ENCODE measurements at places on chromosomes 1 and 21. TPM values are rescaled to one million over a fixed set of nuclear protein-coding genes. Genes with fewer than 3 reads are reported as not detected.
A peak's percentile ranks its signal among the peaks of the same experiment; 100 is the strongest.

DNA sequence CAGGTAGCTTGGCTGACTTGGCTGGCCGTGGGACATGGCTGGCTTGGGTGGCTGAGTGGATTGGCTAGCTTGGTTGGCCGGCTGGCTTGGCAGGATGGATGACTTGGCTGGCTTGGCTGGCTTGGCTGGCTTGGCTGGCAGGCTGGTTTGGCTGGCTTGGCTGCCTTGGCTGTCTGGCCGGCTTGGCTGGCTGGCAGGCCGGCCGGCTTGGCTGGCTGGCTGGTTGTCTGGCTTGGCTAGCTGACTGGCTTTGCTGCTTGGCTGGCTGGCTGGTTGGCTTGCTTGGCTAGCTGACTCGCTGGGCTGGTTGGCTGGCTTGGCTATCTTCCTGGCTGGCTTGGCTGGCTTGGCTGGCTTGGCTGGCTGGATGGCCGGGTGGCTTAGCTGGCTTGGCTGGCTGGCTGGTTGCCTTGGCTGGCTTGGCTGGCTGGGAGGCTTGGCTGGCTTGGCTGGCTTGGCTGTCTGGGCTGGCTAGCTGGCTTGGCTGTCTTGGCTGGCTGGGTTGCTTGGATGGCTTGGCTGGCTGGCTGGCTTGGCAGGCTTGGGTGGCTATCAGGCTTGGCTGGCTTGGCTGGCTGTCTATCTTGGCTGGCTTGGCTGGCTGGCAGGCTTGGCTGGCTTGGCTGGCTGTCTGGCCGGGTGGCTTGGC is 129.7 kb upstream of the FAM72C start:
- DNase-seq, result peak; percentile 74

GRCh38 chr1:1354271-1355247 is 3.8 kb downstream of the MXRA8 start:
- no peak for DNase-seq

DNA sequence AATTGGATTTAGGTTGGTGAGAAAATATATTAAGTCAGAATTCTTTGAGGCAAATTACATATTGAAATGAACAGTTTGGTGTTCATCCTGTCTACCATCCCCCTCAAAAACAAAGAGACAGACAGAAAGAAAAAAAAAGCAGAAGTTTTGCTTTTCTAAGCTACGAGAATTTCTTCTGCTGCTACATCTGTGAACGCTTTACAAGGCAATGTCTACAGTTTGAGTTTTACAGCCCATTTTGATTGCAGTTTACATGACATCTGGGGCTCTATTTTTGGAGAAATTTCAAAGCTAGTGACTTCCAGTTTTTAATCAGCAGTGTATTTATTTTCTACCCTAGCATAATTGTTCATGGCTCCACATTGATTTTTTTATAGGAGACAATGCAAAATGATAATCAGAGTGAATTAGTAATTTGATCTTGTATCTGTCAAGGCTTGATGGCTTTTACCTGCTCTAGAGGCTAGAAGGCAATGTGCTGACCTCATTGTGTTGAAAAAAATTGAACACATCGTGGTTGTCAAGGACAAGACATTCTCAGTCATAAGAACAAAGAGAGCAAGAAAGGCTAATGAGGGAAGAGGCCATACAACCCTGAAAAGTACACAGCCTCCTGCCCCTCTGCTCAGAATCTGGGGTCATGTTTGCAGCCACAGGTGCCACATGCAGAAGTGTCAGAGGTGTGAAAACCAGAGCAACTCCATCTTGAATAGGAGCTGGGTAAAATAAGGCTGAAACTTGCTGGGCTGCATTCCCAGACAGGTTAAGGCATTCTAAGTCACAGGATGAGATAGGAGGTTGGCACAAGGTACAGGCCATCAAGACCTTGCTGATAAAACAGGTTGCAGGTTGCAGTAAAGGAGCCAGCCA is 201.0 kb upstream of the CAMK1G start:
- DNase-seq, result no peak

- no peak for DNase-seq
Observed at GRCh38 chr1:4908486-4908885, 254.1 kb downstream of the AJAP1 start.

DNA sequence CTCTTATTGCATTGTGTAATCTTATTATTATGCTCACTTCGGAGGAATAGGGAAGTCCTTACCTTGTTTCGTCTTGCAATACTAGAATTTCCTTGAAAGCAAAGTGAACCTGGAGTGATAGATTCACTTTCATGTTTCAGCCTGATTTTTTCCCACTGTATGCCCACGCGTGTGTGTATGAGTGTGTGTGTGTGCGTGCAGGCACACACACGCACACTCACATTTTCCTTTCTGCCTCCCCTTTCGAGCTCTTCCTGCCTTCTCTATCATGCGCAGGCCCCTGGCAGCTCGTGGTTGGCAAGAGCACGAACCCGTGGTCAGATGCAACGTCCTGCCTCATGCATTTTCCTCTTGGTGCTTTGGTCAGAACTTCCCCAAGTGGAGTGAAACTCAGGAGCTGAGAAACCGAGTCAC is at the start of gene GCSAML:
GCSAML (plus strand) TSS at position 366 of the 414 bp plus-strand sequence. CDS start 58 bp downstream, outside the sequence.
- DNase-seq, result no peak

- peak; percentile 52 for DNase-seq
Observed at GRCh38 chr21:45972353-45972715, 9.2 kb upstream of the COL6A1 start.

DNA sequence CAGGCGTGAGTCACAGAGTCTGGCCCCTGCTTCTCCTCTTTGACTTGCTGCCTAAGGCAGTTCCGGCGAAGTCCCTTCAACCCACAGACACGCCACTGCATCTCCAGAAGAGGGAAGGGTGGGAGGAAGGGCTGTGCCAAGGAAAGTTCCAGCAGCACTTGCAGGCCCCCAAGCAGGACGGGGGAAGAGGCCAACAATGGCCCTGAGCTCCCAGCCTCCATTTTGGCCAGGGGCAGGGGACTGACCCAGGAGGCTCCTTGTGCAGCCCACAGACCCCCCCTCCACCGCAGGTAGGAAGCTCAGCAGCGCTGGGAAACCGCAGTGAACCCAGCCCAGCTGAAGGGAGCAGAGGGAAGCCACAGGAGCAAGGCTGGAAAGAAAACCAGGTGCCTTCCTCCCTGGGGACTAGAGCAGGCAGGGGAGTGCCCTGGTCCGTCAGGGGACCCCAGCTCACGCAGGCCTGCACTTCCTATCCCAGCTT is 35.4 kb downstream of the ACOT7 start:
- no peak for DNase-seq

DNA sequence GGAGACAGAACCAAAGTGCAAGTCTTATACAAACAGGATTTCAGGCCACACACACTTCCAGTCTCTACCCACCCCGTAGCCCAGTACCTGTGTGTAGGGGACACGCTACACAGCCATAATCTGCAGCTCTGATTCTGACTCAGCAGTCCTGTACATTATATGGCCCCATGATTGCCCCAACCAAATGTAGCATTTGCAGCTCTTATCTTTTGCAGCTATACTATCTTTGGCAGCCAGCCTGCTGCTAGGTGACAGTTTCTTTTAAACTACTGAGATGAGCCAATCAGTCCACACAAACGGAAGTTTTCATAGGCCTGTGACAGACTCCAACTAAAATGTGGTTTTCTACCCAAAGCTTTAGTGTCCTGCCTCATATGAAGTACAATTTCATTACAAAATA is 259.6 kb upstream of the ST6GALNAC5 start:
- DNase-seq, result no peak

The CHI3L2 gene
- 4.6 TPM for total RNA-seq

DNA sequence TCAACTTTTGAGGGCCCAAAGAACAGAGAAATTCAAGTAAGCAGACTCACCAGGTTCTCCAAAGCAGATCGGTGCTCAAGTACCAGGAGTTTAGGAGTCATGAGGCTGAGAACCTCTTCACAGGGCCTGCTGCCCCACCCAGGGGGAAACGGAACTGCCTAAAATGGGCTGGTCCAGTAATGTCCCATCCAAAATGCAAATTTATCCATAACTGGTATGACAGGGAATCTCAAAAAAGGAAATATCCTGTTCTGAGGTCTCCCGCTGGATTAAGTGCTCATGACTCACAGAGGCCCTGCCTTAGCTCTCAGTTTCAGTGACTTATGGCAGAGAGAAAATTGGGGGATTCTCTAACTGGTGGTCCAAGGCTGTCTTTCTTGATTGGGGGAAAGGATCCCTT is 9.3 kb downstream of the SPRR2G start:
- no peak for DNase-seq

GRCh38 chr1:7389201-7389905 is 381.7 kb upstream of the VAMP3 start:
- DNase-seq, result peak; percentile 29

GRCh38 chr1:92975551-92976232 is 14.4 kb upstream of the DIPK1A start:
- no peak for DNase-seq

The SLC44A3 gene
- total RNA-seq, result 72.1 TPM

- no peak for DNase-seq
Observed at GRCh38 chr1:165852871-165853270, 25.5 kb downstream of the UCK2 start.

DNA sequence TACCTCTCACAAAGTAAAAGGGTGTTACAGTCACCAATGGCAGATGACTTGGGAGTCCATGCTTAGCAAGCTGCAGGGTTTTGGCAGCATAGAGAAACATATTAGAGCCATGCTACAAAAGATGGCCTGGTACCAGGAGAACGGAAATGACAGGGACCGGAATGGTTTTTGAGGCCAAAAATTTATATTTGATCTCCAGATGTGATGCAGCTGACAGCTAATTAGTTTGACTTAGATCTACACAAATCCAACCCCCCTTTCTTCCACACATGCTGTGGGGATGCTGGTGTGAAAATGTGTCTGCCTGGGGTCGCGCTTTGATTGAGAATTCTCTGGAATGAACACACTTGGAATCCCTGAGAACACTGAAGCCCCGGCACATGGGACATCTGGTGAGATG is 26.5 kb downstream of the SYF2 start:
- no peak for DNase-seq

The LY9 gene
- 3.2 TPM for total RNA-seq

The AMY2A gene
- total RNA-seq, result not detected

DNA sequence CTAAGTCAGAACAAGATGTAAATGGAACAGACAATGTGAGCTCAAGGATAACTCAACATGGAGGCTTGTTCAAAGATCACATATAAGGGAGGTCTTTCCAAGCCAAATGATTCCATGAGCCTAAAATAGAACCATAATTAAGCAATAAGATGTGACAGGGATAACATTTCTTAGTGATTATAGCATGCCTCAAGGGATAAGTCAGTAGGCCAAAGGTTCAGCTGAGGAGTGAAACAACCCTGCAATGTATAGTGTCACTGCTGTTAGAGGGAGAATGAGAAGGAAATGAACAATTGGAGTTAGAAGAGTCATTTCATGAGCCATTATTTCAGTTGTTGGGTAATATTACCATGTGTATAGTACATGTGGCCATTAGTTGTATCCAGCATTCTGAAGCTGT is 25.0 kb downstream of the GORAB start:
- no peak for DNase-seq

- DNase-seq, result no peak
Observed at GRCh38 chr1:233065685-233066084, 115.3 kb downstream of the NTPCR start.

DNA sequence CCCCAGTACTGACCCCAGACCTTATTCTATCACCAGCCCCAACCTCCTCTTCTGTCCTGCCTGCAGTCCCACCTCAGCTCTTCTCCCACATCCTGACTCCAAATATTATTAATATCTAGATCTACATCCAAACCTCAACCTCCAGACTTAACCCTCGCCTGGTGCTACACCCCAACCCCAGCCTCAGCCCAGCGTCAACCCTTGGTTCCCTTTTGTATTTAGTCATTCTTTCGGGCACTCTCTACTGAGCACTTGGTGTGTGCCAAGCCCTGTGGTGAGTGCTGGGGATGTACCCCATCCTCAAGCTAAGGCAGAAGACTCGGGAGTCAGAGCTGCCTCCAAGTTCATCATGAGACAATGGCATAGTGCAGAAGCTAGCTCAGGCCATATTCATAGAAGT is 1.1 kb downstream of the SHISAL2A start:
- no peak for DNase-seq

The TENT5C gene
- 9.8 TPM for total RNA-seq

The NT5C1A gene
- total RNA-seq, result not detected

DNA sequence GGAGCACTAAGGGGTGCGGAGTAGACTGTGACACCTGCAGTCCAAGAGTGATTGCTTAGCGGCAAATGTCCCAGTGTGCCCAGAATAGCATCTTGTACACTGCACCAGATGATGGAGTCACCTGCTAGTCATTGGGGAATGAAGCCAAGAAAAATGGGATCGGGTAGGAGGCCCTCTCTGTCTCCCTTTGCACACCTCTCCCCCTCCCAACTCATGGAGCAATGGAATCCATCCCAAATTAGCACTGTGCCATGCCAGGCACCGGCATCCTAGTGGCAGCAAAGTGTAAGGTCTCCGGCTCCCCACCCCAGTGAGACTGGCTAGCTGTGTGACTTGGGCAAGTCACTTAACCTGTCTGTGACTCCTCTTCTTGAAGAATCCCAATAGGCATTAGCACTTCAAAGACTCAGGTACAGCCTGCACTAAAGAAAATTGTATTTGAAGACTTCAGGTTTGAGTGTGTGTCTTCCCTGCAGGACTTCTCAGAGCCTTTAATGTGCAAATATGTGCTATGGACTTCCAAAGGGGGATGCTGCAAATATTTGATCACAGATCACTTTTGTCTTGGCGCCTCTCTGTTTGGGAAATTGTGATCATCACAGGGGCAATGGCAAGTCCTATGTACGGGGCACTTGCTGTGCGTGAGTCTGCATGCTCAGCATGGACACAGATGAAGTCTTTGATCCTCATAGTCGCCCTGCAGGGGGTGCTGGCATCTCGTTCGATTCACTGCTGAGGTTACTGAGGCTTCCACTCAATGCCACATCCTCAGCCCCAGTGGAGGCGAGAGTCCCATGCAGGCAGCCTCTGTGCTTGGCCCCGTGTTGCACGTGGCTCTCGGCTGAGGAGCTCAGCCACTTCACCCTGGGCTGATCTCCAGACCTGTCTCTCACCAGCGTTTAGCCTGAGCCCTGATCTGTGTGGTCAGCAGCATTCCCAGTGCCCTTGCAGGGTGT is 272.9 kb upstream of the C1orf174 start:
- no peak for DNase-seq

GRCh38 chr1:116232989-116233514 is 121.9 kb downstream of the MAB21L3 start:
- DNase-seq, result no peak

- DNase-seq, result no peak
Observed at GRCh38 chr1:94793296-94793656, 26.9 kb upstream of the SLC44A3 start.
